ENCODE measurements at places on chromosomes 4 and X.

- no peak for DNase-seq
These were observed 83.2 kb downstream of the SHROOM3 start for GRCh38 chr4:76518241-76518640.

DNA sequence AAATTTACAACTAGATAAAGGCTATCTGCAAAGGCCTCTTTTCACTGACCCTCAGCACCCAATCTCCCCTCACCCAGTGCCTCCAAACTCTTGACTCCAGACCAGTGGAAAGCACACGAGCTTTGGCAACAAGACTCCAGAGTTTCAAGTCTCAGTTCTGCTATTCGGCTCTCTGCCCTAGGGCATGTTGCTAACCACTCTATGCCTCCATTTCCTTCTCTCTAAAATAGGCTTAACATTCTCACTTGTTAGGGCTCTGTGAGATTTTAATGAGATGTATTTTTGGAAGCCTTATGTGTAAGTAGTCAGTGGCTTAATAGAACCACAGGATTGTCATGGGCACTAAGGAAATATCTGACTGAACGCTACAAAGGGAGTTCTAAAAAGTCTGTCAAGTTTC, 116.5 kb upstream of the IQCM start:
- DNase-seq = no peak

GRCh38 chr4:110305455-110305854, 107.0 kb upstream of the ELOVL6 start:
- no peak for DNase-seq

DNA sequence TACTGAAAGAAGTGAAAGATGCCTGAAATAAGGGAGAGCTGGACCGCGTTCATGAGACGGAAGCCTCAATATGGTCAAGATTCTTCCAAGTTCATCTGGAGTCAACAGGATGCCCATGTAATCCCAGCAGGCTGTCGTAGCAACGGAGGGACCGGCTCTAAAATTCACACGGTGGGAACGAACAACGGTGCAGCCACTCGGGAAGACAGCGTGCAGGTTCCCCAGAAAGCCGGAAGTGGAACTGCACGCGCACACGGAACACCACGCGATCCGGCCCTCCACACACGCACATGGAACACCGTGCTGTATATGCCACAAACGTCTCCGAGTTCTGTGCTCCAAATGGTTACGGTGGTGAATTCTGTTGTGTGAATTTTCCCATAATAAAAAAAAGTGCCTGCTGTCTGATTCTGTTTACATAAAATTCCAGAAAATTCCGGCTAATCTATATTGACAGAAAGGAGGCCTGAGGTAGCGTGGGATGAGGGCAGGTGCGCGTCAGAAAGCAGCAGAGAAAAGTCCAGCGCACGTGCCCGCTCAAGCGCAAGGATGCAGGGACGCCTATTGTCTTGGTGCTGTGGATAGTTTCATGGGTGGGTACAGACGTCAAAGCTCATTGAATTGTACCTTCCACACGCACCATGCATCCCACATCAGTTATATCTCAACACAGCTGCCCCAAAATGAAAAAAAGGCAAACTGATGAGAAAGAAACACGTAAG, 31.2 kb downstream of the PPP2R3B start:
- no peak for DNase-seq

All from activated CD4-positive, alpha-beta T cell treated with anti-CD3 and anti-CD28 coated beads for 48 hours (primary cell).